Neural crest cell (in vitro differentiated cells): ENCODE measurements at places on chromosomes 3 and 15. TPM values are rescaled to one million over a fixed set of nuclear protein-coding genes. Genes with fewer than 3 reads are reported as not detected.

The FILIP1L gene
- total RNA-seq, result 9.8 TPM in 2 replicates

The DAZL gene
- total RNA-seq, result not detected in 2 replicates

The AHSG gene
- 0.30 TPM in 1 of 2 replicates, not detected in the other for total RNA-seq

The ZNF502 gene
- total RNA-seq, result not detected in 2 replicates

The CNTN4 gene
- 2.9 and 4.3 TPM in 2 replicates for total RNA-seq

The C15orf61 gene
- 6.8 and 7.6 TPM in 2 replicates for total RNA-seq

The CDCP1 gene
- total RNA-seq, result not detected in 2 replicates

The LSAMP gene
- total RNA-seq, result 36.6 and 36.7 TPM in 2 replicates

The CHRM5 gene
- not detected in 2 replicates for total RNA-seq

The GRK7 gene
- total RNA-seq, result not detected in 2 replicates
